ENCODE measurements at places on chromosomes 5 and 9.

DNA sequence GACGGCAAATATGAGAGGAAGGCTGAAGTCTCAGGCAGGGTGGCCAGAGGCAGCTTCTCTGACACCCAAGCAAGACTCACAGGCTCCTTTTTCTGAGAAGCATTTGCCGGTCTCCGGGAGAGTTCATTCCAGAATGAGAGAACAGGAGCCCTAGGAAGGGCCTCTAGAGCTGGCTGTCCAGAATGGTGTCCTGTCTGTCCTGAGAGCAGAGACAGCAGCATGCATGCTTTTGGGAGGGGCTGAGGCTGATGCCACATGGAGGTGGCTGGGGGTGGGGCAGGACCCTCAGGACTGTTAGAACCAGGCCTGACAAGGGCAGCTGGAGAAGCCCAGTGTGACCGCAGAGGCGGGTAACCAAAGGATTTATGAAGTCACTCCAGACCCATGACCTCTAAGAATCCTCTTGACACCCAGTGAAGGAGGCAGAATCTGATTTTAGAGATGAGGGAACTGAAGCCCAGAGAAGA, 60.0 kb downstream of the SHB start:
- H3K4me1 ChIP-seq: no peaks in the 10 kb centered on the region
- H3K36me3 ChIP-seq: no peaks in the 10 kb centered on the region
- no peak for DNase-seq
- H3K27ac ChIP-seq: no peak overlapping the region

GRCh38 chr5:24510523-24510988, 134.2 kb downstream of the CDH10 start:
- H3K27ac ChIP-seq: no peak overlapping the region
- no peaks in the 10 kb centered on the region for H3K4me1 ChIP-seq
- no peaks in the 10 kb centered on the region for H3K36me3 ChIP-seq
- DNase-seq: no peak

GRCh38 chr9:131402073-131402472, 8.2 kb downstream of the PRRC2B start:
- H3K4me1 ChIP-seq: peaks cover 73% of the 10 kb centered on the region
- H3K36me3 ChIP-seq: no peaks in the 10 kb centered on the region
- H3K27ac ChIP-seq: no peak overlapping the region
- DNase-seq: no peak
- H3K4me3 ChIP-seq: no peak overlapping the region
- no peaks in the 10 kb centered on the region for H3K27me3 ChIP-seq

GRCh38 chr9:126111556-126111955, 215.1 kb upstream of the MVB12B start:
- no peaks in the 10 kb centered on the region for H3K4me1 ChIP-seq
- no peaks in the 10 kb centered on the region for H3K36me3 ChIP-seq
- H3K4me3 ChIP-seq: no peak overlapping the region
- DNase-seq: no peak
- H3K27me3 ChIP-seq: no peaks in the 10 kb centered on the region

GRCh38 chr5:170302653-170303501, 5.3 kb upstream of the LCP2 start:
- DNase-seq: peak; percentile 71
- H3K27me3 ChIP-seq: no peaks in the 10 kb centered on the region
- peak overlapping the region; percentile 86 for H3K27ac ChIP-seq
- peaks cover 46% of the 10 kb centered on the region for H3K4me1 ChIP-seq
- H3K4me3 ChIP-seq: peak overlapping the region; percentile 22

DNA sequence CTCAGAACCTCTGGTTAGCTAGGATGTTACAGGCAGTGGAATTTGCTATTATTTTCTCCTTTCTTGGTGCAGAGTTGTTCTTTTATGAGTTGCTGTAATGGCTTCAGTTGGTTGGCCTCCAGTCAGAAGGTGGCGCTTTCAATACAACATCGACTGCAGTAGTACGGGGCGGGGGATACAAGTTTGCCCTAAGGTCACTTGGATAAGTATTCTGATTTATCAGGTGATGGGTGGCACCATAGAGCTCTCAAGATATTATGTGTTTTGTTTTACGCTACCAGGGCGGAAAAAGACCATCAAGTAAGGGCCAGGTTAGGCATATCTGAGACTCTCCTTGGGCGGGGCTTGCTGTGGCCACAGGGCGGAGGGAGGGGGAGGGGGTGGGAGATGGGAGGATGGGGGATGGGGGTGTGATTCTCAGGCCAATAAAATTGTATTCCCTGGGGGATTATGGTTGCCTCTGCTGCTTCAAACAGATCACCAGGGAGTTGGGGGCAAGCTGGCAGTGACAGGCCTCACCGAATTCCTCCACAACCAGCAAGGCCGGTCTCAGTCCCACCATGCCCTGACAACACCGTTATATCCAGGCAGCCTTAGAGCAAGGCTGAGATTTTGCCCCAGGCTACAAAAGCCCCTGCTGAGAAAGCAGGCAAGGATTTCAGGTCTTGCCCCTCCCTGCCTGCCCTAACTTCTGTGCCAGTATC, 15.9 kb upstream of the RNF38 start:
- H3K27me3 ChIP-seq: no peaks in the 10 kb centered on the region
- H3K27ac ChIP-seq: no peak overlapping the region
- H3K36me3 ChIP-seq: peaks cover 14% of the 10 kb centered on the region
- no peaks in the 10 kb centered on the region for H3K4me1 ChIP-seq
- no peak overlapping the region for H3K4me3 ChIP-seq

DNA sequence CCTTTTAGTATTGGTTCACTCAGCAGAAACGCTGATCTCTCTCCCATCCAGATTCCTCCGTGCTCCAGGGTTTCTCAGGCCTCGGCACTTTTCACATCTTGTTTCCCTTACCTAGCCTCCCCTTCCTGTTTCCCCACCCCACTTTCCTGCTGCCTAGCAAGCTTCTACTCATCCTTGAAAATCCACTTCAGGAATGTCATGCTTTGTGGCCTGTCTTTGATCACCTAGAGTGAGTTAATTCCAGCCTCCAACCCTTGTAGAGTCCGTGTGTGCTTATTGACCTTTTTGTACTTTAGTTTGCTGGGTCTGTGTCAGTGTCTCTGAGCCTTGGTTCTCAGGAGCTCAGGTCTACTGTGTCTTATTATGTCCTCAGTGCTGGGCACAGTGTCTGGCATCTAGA, 116.6 kb downstream of the AOPEP start:
- H3K27ac ChIP-seq: no peak overlapping the region
- DNase-seq: no peak
- H3K36me3 ChIP-seq: no peaks in the 10 kb centered on the region
- no peaks in the 10 kb centered on the region for H3K27me3 ChIP-seq
- H3K4me3 ChIP-seq: no peak overlapping the region

GRCh38 chr9:107472581-107473340, 16.8 kb downstream of the KLF4 start:
- H3K4me3 ChIP-seq: no peak overlapping the region
- H3K4me1 ChIP-seq: no peaks in the 10 kb centered on the region
- H3K27ac ChIP-seq: no peak overlapping the region
- DNase-seq: no peak
- no peaks in the 10 kb centered on the region for H3K36me3 ChIP-seq

- H3K27ac ChIP-seq: no peak overlapping the region
- DNase-seq: no peak
- H3K4me1 ChIP-seq: no peaks in the 10 kb centered on the region
- no peak overlapping the region for H3K4me3 ChIP-seq
- no peaks in the 10 kb centered on the region for H3K27me3 ChIP-seq
Observed at GRCh38 chr9:33437205-33437604, 10.2 kb downstream of the AQP3 start.

DNA sequence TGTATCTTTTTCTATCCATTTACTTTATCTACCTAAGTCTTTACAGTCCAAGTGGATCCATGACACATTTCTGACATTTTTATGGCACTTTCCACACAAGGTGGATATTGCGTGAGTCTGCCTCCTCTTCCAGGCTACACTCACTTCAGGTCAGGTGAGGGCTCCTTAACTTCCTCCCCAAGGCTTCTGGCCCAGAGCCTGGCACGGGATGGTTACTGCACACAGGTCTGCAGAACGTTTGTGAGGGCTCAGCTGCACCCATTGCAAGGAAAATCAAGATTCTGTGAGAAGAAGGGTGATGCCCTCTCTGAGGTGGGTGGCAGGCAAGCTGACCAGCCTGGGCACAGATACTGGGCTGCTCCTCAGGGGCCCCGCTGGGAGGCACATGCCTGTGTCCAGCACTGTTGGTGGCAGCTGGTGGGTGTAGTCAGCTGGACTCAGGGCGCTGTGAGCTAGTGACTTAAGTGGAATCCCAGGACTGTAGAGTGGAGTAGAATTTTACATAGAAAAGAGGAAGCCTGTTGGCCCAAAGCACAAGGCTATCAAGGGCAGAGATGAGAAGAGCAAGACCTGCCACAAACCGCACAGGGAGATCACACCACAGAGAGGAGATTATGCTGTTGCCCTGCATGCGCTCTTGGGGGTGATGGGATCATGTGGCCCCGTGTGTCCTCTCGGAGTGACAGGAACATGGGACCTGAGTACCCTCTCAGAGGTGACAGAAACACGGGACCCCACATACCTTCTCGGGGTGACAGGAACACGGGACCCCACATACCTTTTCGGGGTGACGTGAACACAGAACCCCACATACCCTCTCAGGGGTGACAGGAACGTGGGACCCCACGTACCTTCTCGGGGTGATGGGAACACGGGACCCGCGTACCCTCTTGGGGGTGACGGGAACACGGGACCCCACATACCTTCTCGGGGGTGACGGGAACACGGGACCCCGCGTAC, 21.3 kb downstream of the AHRR start:
- DNase-seq: no peak
- H3K4me1 ChIP-seq: no peaks in the 10 kb centered on the region
- H3K27me3 ChIP-seq: peaks cover 4% of the 10 kb centered on the region
- no peak overlapping the region for H3K27ac ChIP-seq

DNA sequence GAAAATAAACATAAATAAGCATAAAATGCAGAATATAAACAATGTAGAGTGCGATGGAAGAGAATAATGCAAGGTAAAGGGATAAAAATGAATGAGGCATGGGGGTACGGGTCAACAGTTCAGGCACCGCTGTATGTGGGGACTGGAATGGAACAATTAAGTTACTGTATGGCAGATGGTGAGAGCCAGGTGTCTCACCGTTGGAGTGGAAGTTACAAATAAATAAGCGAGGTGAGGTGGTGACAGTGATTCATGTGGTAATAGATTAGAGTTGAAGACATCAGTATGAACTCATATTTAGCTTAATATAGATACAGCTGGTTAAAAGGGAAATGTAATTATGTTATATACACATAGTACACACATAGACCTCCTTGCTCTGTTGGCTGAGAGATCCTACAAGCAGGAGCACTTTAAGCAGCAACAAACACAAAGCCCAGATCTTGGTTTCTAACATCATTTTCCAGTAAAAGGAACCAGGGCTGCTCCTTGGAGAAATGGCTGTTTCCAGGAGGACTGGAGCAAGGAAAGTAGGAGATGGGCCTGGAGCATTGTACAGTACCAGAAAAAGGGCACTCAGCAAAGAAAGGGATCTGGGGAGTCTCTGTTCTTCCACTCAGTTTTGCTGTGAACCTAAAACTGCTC, 2.4 kb upstream of the OMD start:
- H3K27ac ChIP-seq: no peak overlapping the region
- no peak overlapping the region for H3K4me3 ChIP-seq
- H3K4me1 ChIP-seq: no peaks in the 10 kb centered on the region
- no peaks in the 10 kb centered on the region for H3K36me3 ChIP-seq

GRCh38 chr9:133458643-133459312, 1.0 kb upstream of the CACFD1 start:
- H3K36me3 ChIP-seq: no peaks in the 10 kb centered on the region
- H3K27ac ChIP-seq: peak overlapping the region; percentile 80
- no peaks in the 10 kb centered on the region for H3K27me3 ChIP-seq
- H3K4me1 ChIP-seq: peaks cover 9% of the 10 kb centered on the region
- peak overlapping the region; percentile 56 for H3K4me3 ChIP-seq
- no peak for DNase-seq

DNA sequence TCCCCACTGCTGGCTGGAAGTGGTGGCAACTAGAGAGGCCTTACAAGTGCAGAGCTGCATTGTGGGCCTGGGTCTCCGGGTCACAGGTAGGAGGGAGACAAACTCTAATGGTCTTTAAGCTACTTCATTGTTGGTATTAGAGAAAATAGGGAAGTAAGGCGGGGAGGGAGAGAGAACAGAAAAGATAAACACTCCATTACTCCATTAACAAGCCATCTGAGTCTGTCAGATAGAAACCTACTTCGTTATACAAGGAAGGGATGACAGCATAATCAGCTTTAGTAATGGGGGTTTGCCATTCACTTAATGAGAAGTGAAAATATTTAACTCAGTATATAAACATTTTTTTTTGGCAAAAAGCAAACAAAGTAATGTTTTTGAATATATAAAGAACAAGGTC, 107.4 kb downstream of the TLE1 start:
- no peak overlapping the region for H3K4me3 ChIP-seq
- no peak for DNase-seq
- H3K27me3 ChIP-seq: no peaks in the 10 kb centered on the region
- no peaks in the 10 kb centered on the region for H3K36me3 ChIP-seq
- no peaks in the 10 kb centered on the region for H3K4me1 ChIP-seq
- no peak overlapping the region for H3K27ac ChIP-seq

DNA sequence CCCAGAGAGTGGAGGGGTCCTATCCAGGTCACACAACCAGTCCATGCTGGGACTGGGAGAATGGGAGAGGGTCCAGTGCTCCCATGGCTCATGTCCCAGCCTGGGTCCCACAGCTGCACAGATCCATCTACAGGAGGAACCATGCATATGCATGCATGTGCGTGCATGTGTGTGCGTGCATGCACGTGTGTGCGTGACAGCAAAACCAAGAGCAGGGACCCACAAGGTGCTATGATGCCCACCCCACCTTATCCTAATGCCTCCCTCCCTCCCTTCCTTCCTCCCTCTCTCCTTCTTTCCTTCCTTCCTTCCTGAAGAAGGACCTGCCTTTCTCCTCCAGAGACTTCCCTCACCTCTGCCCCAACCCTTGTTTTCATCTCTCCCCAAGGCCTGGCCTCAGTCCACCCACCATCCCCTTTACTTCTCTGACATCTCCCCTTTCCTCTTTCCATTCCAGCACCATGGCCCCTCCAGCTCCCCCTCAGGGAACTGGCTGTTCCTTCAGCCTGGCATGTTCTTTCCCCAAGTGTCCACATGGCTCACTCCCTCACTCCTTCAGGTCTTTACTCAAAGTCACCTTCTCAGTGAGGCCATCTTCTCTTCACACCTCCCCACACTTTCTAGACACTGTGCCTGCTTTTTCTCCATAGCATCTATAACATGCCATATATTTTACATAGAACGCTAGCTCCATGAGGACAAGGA, 21.8 kb downstream of the AQP7 start:
- no peaks in the 10 kb centered on the region for H3K27me3 ChIP-seq
- H3K36me3 ChIP-seq: no peaks in the 10 kb centered on the region
- no peak overlapping the region for H3K4me3 ChIP-seq
- no peak overlapping the region for H3K27ac ChIP-seq
